Activated CD4-positive, alpha-beta memory T cell treated with anti-CD3 and anti-CD28 coated beads for 36 hours (primary cell): ENCODE measurements at places on chromosomes 5 and 9. TPM values are rescaled to one million over a fixed set of nuclear protein-coding genes. Genes with fewer than 3 reads are reported as not detected.
A peak's percentile ranks its signal among the peaks of the same experiment; 100 is the strongest.

DNA sequence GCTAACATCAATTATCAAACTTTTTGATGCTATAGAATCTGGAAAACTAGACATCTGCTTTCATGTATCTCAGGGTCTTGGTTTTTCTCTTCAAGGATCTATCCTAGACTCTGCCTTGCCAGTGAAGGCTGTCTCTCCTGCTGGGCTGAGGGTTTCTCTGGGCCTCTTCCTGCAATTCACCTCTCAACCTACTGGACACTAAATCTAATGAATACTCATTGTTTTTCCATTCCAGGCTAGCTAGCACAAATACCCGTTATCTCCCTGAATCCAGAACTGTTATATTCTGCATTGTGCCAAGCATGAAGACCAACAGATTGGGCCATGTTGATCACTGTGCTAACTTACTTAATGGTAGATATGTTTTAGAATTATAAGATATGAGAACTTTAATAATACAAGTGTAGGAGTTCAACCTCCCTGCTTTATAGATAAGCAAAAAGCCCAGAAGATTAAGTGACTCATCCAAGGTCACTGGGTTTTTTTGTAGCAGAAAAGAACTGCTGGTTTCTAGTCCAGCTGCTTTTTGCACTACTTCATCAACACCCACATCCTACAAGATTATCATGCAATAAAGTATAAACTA, 56.5 kb upstream of the RNF38 start:
- no peaks in the 10 kb centered on the region for H3K36me3 ChIP-seq
- H3K27ac ChIP-seq = no peak overlapping the region
- no peak for DNase-seq
- peaks cover 43% of the 10 kb centered on the region for H3K4me1 ChIP-seq
- H3K4me3 ChIP-seq = no peak overlapping the region

GRCh38 chr9:138099803-138100598, 222.4 kb downstream of the CACNA1B start:
- H3K27me3 ChIP-seq = no peaks in the 10 kb centered on the region
- H3K4me1 ChIP-seq = no peaks in the 10 kb centered on the region
- no peak overlapping the region for H3K4me3 ChIP-seq
- H3K27ac ChIP-seq = no peak overlapping the region
- no peaks in the 10 kb centered on the region for H3K36me3 ChIP-seq

DNA sequence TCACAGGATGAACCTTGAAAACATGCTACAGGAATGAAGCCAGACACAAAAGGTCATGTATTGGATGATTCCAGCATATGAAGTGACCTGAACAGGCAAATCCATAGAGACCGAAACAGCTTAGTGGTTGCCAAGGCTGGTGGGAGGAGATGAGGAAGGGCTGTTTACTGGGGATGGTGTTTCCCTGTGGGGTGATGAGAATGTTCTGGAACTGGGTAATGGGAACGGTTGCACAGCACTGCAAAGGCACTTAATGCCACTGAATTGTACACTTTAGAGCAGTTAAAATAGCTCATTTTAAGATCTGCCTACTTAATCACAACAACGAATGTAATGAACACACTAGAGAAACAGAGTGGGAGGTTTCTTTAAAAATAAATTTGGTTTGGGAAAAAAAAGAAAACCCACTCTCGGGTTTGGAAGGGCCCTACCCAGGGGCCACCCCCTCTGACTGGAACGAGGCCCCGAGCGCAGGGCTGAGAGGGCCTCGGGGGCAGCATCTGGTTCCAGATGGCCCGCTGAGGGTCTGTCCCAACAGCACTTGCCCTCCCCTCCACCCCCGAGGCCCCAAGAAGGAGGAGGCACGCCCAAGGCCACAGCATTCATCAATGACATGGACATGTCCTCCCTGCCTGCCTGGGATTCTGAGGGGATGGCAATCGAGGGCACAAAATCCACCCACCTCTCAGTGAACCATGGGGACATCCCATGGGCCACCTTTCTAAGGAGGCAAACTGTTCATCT, 31.7 kb downstream of the SARDH start:
- no peak for DNase-seq
- H3K27me3 ChIP-seq = no peaks in the 10 kb centered on the region
- no peaks in the 10 kb centered on the region for H3K36me3 ChIP-seq
- H3K27ac ChIP-seq = no peak overlapping the region
- no peak overlapping the region for H3K4me3 ChIP-seq

DNA sequence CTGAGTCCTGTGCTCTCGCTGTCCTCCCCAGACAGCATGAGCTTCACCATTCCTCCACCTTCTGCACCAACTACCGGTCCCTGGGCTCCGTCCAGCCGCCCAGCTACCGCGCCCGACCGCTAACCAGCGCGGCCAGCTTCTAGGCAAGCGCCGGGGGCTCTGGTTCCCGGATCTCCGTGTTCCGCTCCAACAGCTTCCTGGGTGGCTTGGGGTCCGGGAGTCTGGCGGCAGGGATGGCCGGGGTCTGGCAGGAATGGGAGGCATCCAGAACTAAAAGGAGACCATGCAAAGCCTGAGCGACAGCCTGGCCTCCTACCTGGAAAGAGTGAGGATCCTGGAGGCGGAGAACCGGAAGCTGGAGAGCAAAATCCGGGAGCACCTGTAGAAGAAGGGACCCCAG, 613.1 kb upstream of the PTGER4 start:
- no peaks in the 10 kb centered on the region for H3K27me3 ChIP-seq
- no peaks in the 10 kb centered on the region for H3K36me3 ChIP-seq
- H3K27ac ChIP-seq = no peak overlapping the region
- no peak overlapping the region for H3K4me3 ChIP-seq
- no peaks in the 10 kb centered on the region for H3K4me1 ChIP-seq

GRCh38 chr9:76571743-76572146, 112.8 kb downstream of the GCNT1 start:
- no peak overlapping the region for H3K27ac ChIP-seq
- no peak for DNase-seq
- H3K4me3 ChIP-seq = peak overlapping the region; percentile 49
- peaks cover 33% of the 10 kb centered on the region for H3K27me3 ChIP-seq
- H3K36me3 ChIP-seq = peaks cover 8% of the 10 kb centered on the region

DNA sequence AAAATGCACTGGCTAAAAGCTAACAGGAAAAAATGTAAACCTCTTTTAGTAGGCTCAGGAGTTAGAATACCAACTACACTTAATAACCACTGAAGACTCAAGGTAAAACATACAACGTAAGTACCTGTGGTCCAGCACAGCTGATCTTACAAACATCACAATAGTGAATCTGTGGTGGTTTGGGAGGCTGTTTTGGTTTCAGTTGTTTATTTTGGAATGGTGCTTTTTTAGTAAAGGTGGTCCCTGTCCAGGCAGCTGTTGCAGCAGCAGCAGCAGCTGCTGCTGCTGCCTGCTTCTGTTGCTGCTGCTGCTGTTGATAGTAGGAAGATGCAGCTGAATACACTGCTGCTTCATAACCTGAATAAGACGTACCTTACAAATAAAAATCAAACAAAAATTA, 37.9 kb downstream of the ZFR start:
- no peak for DNase-seq
- peaks cover 2% of the 10 kb centered on the region for H3K4me1 ChIP-seq
- no peak overlapping the region for H3K27ac ChIP-seq

DNA sequence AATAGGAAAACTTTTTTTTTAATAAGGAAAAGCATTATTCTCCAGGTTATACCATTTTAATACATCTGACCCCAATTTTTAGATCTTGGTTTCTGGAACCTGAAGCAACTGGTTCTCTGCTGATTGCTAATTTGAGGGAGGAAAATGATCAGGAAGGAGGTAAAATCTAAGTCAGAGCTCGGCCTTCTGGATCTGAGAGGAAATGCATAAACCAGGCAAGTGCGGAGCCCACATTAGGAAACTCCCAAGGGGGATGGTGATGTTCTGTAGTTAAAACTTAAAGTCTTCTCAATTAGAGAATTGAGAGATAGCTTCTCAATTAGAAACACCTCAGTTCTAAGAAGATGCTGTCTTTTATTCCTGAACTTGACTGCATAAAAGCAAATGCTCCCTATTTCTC, 113.5 kb downstream of the TSSK1B start:
- H3K4me3 ChIP-seq = no peak overlapping the region
- no peak overlapping the region for H3K27ac ChIP-seq
- no peak for DNase-seq
- no peaks in the 10 kb centered on the region for H3K36me3 ChIP-seq

DNA sequence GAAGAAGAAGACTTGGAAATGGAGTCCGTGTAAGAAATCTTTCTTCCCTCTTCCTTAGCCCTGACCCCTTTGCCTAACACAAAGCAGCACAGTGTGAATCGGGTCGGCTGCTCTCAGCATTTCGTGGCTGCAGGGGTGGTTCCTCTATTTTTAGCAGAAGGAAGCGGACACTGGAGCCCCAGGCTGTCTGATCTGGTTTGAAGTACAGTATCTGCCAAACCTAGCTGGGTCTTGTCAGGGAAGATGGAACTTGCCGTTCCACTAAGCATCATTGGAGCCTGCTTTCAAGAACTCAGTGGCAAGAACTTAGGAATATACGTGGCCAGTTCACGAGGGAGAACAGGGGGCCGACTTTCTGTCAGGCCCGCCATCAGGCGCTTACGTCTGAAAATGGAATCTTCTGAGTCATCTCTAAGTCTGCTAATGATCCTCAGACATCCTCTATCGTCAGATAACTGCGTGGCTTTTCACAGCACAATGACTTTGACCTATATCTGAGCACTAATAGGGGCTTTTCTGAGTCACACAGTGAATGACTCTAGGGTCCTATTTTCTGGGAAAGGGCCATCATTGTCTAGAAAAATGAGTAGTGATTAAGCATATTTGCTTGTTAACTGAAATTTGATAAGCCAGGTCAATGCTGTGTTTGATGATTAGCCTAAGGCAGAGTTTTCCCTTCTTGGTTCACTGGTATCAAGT, 43.3 kb upstream of the NCS1 start:
- H3K27ac ChIP-seq = peak overlapping the region; percentile 98
- no peaks in the 10 kb centered on the region for H3K27me3 ChIP-seq
- H3K4me3 ChIP-seq = peak overlapping the region; percentile 71

GRCh38 chr5:56735849-56736641, 79.3 kb upstream of the MAP3K1 start:
- H3K36me3 ChIP-seq = no peaks in the 10 kb centered on the region
- H3K4me3 ChIP-seq = no peak overlapping the region
- H3K27ac ChIP-seq = peak overlapping the region; percentile 66
- peaks cover 33% of the 10 kb centered on the region for H3K4me1 ChIP-seq
- DNase-seq = peak; percentile 19

DNA sequence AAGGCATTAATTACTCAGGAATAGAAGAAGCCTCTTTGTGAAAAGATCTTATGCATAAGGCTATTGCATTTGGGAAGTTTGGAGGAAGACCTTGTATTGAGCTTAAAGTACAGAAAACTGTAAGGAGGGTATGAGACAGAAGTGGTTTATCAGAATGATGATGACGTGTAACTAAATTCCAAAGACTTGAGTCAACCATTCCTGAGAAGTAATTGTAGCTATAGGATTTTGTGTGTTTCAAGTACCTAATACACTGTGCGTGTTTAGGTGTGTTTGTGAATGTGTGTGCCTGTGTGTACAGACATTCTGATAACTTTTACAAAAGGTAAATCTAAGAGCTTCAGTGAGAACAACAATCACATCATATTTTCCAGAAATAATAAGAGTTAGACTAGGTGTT, 46.5 kb upstream of the IRX2 start:
- H3K36me3 ChIP-seq = no peaks in the 10 kb centered on the region
- no peaks in the 10 kb centered on the region for H3K27me3 ChIP-seq
- H3K27ac ChIP-seq = no peak overlapping the region

GRCh38 chr5:27140831-27141230, 102.4 kb upstream of the CDH9 start:
- no peak overlapping the region for H3K4me3 ChIP-seq
- no peak overlapping the region for H3K27ac ChIP-seq
- H3K36me3 ChIP-seq = no peaks in the 10 kb centered on the region
- no peaks in the 10 kb centered on the region for H3K27me3 ChIP-seq
- no peak for DNase-seq

DNA sequence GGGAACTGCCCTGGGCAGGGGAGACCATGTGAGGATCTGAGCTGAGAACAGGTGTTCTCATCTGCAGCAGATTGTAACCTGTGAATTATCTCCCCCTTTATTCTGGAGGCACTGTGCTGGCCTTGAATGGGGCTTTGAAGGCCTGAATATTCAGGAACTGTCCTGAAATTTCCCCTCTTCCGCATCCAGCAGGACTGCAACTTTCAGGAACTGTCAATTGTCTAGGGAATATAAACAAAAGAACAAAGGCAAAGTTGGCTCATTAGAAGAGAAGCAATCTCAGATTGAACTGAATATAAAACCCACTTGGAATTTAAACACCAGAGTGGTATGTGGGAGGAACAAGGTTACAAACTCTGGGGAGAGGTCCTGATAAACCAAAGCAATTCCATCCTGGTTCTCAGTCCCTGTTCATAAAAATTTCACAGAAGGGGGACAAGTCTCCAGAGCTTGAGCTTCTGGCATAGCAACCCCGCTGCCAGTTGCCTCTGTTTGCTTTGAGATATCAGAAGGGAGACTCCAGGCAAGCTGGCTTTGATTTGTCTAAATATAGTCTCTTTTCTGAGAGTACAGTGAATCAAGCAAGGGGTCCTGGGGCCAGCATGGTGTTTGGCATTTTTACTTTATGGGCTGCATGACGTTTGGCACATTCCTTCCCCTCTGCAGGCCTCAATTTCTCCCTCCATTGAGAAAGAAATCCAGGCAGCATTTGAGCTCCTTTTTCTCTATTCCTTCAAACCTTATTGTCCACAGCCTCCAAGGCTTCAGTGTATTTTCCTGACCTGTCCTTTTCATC, 47.5 kb downstream of the ADRB2 start:
- DNase-seq = no peak
- no peaks in the 10 kb centered on the region for H3K36me3 ChIP-seq
- H3K4me3 ChIP-seq = no peak overlapping the region
- H3K27me3 ChIP-seq = no peaks in the 10 kb centered on the region

DNA sequence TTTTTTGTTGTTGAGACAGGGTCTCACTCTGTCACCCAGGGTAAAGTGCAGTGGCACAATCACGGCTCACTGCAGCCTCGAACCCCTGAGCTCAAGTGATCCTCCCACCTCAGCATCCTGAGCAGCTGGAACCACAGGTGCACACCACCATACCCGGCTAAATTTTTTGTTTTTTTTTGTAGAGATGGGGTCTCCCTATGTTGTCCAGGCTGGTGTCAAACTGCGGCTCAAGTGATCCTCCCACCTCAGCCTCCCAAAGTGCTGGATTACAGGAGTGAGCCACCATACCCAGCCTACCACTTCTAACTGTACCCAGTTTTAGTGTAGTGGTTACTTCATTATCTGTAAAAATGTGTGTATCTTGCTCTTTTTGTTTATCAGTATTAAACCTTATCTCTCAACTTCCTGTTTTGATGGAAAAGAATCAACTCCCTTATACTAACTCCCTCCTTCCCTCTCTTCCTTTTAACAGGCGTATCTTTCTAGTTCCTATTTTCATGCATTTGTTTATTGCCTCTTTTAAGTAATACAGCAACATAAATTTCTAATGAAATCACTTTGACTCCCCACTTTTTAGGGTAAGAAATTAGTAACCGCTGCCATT, 33.1 kb downstream of the GRAMD2B start:
- H3K27me3 ChIP-seq = no peaks in the 10 kb centered on the region
- DNase-seq = no peak
- H3K4me3 ChIP-seq = no peak overlapping the region
- peaks cover 8% of the 10 kb centered on the region for H3K36me3 ChIP-seq

The DENND1A gene
- total RNA-seq = 17.3 TPM

The RALGPS1 gene
- 2.1 TPM for total RNA-seq

The FOXD4L4 gene
- not detected for total RNA-seq

The PCDHGB6 gene
- total RNA-seq = 0.07 TPM

The ANXA6 gene
- total RNA-seq = 430 TPM

The INSL6 gene
- not detected for total RNA-seq

The C9 gene
- total RNA-seq = not detected
